ENCODE measurements at places on chromosomes 5 and 9.

DNA sequence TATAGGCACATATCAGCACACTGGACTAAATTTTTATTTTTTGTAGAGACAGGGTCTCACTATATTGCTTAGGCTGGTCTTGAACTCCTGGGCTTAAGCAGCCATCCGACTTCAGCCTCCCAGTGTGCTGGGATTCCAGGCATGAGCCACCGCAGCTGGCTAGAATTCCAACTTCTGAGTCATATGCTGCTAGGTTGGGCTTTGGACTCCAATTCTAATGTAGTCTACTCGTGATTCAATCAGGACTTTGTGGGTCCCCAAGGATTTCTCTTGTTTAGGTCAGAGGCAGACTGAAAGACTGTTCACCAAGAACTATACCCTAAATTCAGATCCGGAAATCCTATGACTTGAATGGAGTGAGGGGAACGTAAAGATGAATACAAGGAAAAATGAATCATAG is 68.2 kb upstream of the CHD1 start:
- no peak for DNase-seq

DNA sequence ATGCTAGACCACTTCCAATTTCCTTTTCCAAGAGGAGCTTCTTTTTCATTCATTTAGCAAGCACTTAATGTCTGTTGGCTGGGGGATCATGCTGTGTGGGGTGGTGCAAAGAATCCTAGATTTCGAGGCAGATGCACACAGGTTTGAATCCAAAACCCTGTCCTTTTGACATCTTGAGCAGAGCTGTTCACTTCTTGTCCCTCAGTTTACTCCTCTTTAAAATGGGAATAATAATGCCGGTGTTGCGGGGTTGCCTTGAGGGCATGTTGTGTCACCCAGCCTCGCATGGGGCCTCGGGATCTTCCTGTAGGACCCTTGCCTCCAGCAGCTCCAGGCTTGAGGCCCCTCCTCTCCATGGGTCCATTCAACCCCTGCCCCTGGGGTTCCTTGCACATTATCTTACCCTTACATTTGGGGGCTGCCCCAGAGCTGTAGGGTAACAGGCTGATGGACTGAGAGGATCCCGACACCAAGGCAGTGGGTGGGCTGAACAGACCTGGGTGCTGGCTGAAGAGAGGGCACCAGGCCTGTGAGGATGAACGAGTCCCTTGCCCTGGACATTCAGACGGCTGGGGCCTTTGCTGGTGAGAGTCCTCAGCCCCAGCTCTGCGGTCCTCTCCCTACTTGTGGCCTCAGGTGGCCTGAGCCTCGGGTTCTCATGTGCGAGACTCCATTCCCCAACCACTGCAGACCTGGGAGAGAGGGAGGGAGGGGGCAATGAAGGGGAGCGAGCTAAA is 145.8 kb downstream of the BARX1 start:
- no peak for DNase-seq

GRCh38 chr5:91957666-91958065 is 574.5 kb upstream of the ARRDC3 start:
- no peak for DNase-seq

DNA sequence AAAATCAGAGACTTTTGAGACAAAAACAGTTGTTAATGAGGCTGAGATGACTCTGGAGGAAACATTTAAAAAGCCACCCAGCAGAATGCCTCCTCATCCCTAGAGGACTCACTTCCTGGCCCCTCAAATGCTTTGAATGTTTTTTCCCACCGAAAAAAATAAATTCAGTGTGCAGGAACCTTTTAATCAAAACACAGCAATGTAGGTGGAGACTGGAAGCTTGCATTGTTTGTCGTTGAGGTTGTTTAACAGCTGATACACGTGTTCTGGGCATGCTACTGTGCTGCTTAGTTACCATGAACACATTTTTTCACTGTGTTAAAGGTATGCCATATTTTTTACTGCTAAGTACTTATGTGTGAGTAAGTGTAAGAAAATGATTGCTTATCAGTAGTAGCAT is 65.7 kb upstream of the ADCY2 start:
- no peak for DNase-seq

- DNase-seq: no peak
Measured at GRCh38 chr5:112064271-112064701, 307.3 kb upstream of the NREP start.

DNA sequence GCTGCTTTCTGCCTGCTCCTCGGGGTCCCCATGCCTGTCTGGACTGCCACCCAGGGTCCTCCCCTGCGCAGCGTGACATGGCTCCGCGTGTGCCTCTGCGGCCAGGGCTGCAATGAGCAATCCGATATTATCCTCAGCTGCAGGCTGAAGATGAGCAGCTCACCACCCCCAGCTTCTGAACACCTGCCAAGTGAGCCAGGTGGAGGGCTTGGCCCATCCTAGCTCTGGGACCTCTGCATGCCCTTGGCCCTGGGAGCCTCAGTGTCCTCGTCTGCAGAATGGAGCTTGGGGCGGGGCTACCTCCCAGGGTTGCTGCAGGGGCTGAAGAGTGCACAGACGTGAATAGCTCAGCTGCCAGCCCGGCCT is 4.1 kb upstream of the MYMK start:
- DNase-seq: no peak

DNA sequence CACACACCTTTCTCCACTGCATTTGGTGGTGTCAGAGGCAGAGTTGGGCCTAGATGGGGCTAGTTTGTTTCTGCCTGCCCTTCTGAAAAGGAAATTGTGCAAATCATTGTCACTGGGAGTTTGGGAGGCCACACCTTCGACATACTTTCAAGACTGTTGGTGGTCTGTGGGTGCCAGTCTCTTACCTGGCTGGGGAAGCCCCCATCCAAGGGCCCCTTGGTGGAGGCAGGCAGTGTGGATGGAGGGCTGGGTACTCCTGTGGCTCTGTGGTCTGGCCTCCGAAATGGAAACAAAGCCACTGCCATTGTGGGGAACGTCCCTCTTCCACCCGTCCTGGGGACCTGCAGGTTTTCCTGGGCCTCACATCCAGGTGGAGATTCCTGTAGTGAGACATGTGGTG is 10.9 kb upstream of the PHYHD1 start:
- no peak for DNase-seq

GRCh38 chr5:80937584-80938356 is 22.4 kb upstream of the RASGRF2 start:
- DNase-seq: no peak

- no peak for DNase-seq
Measured at GRCh38 chr5:14086261-14086660, 56.9 kb upstream of the TRIO start.

- no peak for DNase-seq
Measured at GRCh38 chr5:146860213-146860893, 18.2 kb downstream of the PPP2R2B start.

GRCh38 chr5:36690041-36690961 is 83.9 kb downstream of the SLC1A3 start:
- peak; percentile 72 for DNase-seq

DNA sequence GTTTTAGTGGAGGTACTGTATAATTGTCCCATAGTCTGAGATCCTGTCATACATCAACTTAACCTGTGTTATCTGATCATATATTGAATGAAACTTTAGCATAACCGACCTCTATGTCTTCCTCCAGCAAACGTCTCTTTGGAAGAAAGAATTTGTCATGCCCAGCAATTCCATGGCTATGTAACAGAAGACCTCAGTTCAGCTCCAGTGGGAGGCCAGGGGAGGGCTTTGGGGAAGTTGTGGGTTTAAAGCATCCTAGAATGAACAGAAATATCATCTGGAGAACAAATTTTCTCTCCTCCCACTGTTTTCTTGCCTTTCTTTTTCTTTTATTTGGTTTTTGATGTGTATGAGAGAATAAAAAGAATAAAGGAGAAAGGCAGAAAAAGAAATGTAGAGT is 164.5 kb downstream of the GAS1 start:
- DNase-seq: no peak

DNA sequence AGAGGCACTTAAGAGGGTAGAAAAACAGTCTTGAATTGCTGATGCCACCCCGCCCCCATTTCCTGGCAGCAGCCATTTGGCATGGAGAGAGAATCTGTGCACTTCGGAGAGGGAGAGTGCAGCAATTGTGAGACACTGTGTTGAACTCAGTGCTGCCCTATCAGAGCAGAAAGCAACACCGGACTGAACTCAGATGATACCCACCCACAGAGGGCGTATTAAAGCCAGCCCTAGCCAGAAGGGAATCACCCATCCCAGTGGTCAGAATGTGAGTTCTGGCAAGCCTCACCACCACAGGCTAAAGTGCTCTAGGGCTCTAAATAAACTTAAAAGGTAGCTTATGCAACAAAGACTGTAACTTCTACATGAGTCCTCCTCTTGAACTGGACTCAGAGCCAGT is 88.4 kb upstream of the RGS7BP start:
- no peak for DNase-seq

GRCh38 chr5:132181011-132181629 is 46.5 kb downstream of the P4HA2 start:
- DNase-seq: no peak

GRCh38 chr9:126116351-126117157 is 210.1 kb upstream of the MVB12B start:
- no peak for DNase-seq

DNA sequence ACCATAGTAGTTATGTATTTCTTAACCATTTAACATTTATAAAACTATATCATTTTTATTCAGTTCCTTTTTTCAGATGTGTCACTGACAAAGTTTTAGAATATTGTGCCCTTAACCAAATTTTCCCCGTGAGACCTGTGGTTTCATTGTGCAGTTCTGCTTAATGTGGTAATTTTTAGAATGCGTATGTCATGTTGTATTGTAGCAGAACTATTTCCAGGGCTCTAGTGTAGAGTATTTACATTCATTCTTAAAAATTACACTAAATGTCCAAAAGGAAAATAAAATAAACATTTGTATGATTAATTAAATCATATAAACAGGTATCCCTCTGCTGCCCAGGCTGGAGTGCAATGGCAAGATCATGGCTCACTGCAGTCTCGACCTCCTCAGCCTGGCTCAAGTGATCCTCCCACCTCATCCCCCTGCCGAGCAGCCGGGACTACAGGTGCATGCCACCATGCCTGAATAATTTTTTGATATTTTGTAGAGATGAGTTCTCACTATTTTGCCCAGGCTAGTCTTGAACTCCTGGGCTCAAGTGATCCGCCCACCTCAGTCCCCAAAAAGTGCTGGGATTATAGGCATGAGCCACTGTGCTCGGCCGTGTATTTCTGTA is 15.4 kb downstream of the SERINC5 start:
- DNase-seq: no peak

DNA sequence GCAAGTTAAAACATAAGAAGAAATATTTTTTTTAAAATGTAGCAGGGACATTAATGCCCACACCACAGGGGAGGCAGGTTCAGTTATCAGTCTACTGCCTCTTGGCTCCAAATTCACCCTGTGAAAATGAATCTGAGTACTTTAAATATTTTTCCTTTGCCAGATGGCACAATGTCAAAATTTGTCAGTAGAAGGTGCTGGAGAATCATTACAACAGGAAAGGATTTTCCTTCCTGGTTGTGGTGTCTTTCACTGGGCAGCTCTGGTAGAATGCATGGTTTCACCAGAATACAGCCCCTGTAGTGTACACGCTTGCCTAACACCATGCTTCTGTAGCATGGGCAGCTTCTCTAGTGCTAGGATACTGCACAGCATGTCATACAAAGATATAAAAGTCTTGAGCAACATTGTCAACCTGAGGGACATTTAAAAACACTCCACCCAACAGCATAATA is 9.7 kb upstream of the SREK1 start:
- DNase-seq: no peak

DNA sequence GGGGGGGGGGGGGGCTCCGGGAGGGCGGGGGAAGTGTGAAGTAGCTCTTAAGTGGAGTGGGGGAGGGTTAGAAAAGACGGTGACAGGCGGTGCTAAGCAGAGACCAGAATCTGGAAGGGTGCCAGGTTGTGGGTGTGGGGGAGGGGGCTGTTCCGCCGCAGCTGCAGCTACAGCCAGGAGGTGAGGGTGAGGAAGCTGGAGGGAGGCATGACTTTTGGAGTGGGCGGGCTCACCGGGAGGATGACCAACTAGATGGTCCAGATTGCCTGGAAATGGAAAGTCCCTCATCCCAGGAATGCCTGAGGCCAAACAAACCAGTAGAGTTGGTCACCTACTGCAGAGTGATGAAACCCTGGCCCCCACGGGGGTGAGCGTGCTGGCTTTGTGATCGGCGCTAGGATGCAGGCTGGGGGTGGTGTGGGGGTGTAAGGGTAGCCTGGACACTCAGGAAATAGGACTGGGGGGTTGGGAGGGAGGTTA is 158.1 kb upstream of the SHB start:
- no peak for DNase-seq

- no peak for DNase-seq
Measured at GRCh38 chr5:122296871-122297270, 15.2 kb upstream of the SNCAIP start.

DNA sequence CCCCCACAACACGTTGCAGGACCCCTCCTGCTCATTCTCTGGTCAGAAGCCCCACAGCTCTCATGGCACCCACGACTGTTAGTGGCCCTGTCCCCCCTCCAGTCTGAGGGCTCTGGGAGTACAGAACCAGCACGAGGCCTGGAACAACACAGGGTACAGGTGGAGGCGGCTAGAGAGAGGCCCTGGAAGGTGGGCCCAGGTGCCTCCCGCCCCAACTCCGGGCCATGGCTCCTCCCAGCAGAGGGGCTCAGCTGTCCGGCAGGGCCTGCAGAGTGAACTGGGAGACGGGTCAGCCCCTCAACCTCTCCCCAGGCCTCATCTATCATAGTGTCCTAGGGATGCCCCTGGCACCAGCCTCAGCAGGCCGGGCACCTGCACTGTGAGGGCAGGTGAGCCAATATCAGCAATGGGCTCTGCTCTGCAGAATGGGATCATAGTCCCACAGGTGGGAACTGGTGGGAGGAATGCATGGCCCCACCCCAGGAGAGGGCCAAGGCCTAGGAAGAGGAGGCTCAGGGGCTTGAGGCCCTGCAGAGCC is 58.6 kb downstream of the BARX1 start:
- no peak for DNase-seq

- no peak for DNase-seq
Measured at GRCh38 chr9:34954225-34954624, 3.9 kb upstream of the PHF24 start.

DNA sequence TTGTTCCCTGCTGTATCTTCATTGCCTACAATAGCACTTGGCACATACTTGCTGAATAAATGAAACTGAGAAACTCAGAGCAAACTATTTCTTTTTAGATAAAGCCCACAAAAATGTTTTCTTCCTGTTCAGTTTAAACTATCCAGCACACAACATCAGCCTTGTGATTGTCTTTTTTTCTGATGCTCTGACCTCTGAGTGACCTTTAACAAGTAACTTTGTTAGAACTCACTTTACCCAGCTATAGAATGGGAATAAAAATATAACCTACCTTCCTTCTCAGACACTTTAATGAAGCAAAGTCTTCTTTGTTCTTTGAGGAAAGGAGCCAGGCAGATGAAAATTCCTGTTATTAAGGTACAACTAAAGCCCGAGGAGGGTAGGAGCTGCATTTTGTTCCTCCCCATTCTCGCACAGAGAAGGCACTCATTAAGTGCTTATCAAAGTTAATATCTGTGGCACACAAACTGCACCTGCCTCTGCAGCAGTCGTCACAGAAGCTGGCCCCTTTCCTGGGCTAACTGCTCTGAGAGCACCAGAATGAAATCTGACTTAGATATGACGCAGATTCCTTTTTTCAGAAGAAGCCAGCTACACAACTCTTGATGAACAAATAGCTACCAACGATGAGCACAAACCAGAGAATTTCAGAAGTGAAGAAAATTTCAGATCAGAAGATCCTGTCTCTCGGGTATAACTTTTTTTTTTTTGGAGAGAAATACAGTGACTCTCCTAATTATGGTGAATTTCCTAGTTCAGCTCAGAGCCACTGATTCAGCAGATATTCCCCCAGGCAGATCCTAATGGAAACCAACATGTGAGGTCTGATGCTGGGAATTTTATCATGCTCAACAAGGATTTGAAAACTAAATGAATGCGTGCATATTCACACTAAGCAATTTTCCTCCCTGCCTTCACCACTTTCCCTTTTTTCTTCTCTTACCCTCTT is 31.0 kb upstream of the NR3C1 start:
- DNase-seq: no peak

Data from substantia nigra (tissue), 51 donors.